EL (cell line): ENCODE measurements at places on chromosomes 6 and 20.

DNA sequence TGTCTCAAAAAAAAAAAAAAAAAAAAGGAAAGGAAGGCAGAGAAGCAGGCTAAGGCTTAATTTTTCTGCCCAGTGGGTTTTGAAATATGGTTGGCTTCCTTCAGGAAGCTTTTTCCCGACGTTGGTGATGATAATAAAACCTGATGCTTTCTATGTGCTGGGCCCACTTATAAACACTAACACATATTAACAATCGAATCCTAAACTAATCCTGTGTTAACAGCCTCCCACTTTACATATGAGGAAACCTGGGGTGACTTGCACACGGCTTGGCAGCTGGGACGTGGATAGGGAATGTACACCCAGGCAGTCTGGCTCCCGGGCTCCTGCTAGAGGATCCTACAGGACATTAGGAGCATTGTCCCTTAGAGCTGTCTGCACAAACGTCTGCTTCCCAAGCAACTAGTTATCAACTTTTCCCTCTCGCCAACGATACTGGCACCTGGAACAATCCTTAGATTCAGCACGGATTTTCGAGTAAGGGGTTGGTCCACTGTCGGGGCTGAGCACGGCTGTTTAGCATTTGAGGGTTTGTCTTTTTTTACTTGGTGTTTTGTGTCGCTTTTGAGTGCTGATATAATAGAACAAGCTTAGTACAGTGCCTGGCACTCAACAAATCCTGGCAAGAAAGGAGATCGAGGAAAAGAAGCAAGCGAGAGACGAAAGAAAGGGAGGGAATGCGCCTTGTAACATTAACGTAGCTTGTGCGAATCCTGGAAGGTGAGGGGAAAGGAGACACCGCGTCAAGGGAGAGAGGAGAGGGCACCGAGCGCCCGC is 622 bp upstream of the KIZ start:
- DNase-seq = peak; percentile 57

DNA sequence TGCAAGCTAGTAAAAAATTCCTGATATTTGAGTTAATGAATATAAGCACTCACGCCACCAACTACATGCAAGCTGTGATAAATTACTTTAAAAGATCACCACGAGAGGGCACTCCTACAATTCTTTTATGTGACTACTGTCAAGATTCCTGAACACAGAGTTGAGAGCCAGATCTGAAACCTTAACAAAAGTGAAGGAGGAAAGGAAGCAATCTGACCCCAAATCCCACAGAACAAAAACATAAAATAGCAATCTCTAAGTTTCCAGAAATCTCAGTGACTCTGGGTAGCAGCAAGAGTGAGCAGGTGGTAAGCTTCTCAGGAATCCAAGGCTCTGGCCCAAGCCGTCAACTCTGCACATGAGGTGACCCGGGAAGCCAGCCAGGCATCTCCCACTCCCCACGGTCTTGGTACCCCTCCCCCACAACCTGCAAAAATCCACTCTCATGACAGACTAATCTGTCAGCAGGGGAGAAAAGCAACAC is 55.1 kb downstream of the STAU1 start:
- DNase-seq = peak; percentile 69

DNA sequence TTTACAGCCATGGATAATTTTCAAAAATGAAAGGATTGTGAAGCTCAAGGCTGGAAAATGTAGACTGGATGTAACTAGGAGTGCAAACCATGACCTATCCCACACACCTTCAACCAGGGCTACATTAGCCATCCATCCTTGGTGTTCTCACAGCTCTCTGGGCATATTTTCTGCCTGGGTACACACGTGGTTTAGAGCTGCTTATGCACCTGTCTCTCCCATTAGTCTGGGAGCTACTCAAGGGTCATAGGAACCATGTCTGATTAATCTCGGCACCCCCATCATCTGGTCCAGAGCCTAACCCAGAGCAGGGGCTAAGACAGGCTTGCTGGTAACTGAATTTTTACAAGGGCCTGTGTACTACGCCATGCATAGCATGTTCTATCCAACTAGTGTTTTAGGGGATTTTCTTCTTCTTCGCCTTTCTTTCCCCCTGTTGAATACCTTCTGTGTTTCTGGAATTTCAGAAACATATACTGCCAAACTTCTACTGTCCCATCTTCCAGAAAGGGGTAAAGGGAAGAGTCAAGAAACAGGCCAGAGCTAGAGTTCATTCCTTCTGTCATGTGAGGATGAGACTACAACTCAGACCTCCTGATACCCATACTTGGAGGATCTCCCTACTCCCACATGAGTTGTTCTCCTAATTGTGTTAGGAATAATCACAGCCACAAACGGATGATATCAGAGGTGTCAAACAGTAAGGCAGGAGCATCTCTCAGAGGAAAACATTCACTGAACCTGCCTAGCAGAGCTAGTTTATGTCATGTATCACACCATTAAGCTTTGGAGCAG is 25.4 kb upstream of the FAM83C start:
- DNase-seq = no peak

GRCh38 chr6:152119831-152120230 is 312.3 kb downstream of the ESR1 start:
- no peak for DNase-seq

GRCh38 chr6:40956936-40957335 is 82.1 kb downstream of the UNC5CL start:
- no peak for DNase-seq

DNA sequence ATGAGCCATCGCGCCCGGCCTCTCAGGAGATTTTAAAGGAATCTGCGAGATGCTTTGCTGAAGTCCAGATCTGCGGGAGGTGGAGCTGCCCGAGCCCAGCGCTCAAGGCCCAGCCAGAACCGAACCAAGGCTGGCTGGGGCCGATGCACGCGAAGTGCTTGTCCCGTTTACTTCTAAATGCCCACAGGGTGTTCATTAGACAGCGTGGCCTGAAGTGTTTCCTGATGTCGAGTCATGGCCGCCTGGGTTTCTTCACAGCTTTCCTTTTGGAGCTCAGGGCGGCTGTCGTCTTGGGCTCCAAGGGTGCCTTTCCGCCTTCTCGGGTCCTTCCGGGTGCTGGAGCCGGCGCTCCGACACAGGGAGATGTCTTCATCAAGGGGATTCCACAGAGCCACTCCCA is 25.1 kb upstream of the CCR6 start:
- no peak for DNase-seq

DNA sequence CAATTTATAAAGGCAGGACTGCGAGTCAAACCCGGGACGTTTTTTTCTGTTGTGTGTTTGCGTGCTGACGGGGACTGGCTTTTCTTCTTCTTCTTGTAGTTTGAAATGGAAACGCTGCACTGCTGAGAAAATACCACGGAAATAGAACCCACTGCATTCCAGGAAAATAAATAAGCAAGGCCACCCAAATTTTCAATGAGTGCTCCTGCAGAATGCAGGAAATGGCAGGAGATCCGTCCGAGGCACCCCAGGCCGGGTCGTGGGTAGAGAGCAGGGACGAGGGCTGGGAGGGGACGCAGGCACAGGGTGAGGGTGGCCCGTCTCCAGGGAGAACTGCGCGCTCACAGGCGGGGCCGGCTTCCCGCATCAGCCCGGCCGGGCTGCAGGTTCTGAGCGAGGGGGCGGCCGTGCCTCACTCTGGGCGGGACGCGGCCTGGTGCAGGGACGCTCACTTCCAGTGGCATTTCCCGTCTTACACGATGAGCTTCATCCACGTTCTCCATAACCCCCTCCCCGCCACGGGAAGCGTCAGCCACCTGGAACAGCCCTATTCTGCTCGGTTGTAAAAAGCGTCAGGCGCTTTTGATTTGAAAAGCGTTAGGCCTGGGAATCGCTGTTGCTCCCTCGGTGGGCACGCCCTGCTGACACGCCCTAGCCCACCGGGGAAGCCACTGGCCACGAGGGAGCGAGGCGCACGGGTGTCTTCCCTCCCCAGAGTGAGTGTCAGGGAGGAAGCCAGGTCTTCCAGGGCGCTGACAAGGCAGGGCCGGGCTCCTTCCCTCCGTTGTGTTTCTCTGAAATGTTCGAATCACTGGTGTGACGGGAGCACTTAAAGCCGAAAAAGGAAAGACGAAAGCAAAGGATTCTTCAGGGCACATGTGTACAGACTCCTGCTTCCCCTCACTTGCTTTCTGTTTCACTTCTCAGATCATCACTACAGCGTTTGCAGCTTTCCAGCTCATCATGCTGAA is 17.9 kb upstream of the EXOC2 start:
- peak; percentile 62 for DNase-seq

DNA sequence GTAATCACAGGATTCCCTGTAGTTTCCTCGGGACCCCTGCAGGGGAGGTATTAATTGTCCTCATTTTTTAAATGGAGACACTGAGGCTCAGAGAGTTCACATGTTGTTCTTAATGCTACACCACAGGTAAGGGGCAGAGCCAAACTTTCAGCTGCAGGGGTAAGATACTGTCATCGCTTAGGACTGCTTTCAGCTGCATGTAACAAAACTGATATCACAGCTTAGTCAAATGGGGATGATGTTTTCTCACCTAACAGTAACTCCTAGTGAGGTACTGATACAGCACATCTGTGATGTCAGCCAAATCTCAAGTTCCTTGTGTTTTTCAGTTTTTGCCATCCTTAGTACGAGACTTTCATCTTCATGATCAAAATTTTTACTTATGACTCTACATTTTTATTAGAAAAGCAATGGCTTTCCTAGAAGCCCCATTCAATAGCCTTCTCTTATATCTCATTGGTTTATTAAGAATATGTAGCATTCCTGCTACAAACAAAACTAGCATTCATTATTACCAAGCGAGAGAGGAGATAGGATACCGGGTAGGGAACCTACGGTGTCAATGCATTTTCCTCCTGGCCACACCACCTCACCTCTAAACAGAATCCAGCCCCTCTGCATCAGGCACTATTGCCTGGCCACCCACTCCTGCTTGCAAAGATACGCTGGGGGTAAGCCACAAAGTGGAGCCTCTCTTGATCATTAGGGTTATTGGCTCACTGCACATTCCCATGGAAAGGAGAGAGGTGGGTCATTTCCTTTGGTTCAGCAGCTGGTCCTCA is 557.5 kb downstream of the CD83 start:
- no peak for DNase-seq

GRCh38 chr6:958488-958887 is 265.5 kb upstream of the EXOC2 start:
- DNase-seq = peak; percentile 94

- DNase-seq = no peak
These were observed 32.1 kb downstream of the TGM2 start for GRCh38 chr20:38132910-38133501.

DNA sequence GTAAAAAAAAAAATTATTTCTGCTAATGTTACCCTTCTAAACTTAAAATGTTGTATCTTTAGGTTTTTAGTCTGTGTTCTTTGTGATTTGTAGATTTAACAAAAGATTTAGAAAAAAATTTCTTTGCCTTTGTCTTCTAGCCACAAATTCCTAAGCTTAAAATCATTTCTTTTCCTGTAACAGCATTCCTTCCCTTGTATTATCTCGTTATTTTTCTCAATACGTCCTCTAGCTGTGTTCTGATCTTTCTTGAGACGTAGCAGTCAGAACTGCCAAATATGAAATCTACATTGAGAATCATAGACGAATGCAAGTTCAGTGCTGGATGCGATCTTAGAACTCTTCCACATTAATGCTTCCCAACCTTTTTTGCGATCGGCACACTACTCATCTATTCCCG is 283.1 kb downstream of the UTRN start:
- no peak for DNase-seq

GRCh38 chr6:157838718-157839430 is 15.8 kb downstream of the SNX9 start:
- DNase-seq = no peak

DNA sequence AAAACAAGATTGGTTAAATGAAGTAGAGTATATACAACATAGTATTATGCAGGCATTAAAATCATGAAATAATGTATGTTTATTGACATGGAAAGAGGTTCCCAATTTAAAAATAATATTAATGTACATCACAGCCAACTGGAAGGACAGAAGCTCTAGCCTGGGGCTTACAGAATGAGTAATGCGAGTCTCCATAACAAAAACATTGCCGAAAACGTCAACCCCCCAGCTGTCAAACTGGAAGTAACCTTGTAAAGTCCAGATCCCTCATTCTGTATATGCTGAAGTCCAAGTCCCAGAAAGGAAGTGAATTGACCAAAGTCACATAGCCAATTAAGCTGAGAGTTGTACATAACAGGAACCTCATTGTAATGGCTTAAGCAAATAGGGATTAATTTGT is 128.7 kb upstream of the ECI2 start:
- DNase-seq = peak; percentile 44

GRCh38 chr6:133623065-133623464 is 265.8 kb upstream of the TCF21 start:
- peak; percentile 56 for DNase-seq
